Bladder microvascular endothelial cell (primary cell): ENCODE measurements at places on chromosomes 5 and 9. TPM values are rescaled to one million over a fixed set of nuclear protein-coding genes. Genes with fewer than 3 reads are reported as not detected.

The FAM81B gene
- total RNA-seq, result not detected in 2 replicates

The MAMDC2 gene
- total RNA-seq, result 6.2 and 31.2 TPM in 2 replicates

The TARS1 gene
- 154 and 187 TPM in 2 replicates for total RNA-seq

The SEC61B gene
- total RNA-seq, result 49.2 and 58.4 TPM in 2 replicates

The ARHGEF39 gene
- total RNA-seq, result 0.65 and 1.5 TPM in 2 replicates

The ANKRD31 gene
- under 0.01 TPM in 2 replicates for total RNA-seq

The WDR31 gene
- 0.49 and 0.63 TPM in 2 replicates for total RNA-seq

The DPYSL3 gene
- 48.6 and 77.1 TPM in 2 replicates for total RNA-seq

The GLRA1 gene
- not detected in 2 replicates for total RNA-seq

The TMEM38B gene
- 2.1 and 6.3 TPM in 2 replicates for total RNA-seq
